ENCODE measurements at places on chromosomes 3 and 15.

DNA sequence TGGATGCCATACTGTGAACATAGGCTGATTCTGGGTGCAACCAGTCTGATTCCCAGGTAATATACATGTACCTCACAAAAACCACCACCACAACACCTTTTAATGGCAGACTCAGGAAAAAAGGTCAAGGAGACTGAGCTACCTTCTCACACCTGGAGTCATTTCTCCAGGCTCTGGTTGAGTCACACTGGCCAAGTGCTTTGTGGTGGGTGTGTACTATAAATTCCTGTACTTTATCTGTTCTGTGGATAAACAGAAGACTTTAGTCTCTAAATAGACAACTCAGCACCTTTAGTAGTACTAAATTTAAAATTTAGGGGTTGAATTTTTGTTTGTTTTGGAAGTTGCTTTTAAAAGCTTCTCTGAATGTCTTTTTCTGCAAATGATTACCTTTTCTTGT lies 46.7 kb downstream of the TOP2B start:
- DNase-seq = no peak

DNA sequence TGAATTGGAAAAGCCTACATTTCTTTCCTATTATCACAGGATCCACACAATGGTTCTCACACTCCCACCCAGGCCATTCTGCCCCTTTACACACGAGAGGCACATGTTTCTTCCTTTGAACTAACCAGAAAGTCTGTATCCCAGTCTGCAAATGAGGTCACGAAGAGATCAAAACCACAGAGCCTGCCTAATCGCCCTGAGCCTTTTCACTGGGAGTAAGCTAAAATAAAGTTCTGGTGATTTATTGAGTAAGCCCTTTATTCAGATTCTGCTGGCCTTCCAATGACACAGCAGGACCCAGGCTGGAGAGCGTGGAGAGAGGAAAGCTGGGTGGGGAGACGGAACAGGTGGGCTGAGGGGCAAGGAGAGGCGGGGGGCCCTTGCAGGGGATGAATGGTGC lies 78.7 kb downstream of the ATP1B3 start:
- DNase-seq = no peak

DNA sequence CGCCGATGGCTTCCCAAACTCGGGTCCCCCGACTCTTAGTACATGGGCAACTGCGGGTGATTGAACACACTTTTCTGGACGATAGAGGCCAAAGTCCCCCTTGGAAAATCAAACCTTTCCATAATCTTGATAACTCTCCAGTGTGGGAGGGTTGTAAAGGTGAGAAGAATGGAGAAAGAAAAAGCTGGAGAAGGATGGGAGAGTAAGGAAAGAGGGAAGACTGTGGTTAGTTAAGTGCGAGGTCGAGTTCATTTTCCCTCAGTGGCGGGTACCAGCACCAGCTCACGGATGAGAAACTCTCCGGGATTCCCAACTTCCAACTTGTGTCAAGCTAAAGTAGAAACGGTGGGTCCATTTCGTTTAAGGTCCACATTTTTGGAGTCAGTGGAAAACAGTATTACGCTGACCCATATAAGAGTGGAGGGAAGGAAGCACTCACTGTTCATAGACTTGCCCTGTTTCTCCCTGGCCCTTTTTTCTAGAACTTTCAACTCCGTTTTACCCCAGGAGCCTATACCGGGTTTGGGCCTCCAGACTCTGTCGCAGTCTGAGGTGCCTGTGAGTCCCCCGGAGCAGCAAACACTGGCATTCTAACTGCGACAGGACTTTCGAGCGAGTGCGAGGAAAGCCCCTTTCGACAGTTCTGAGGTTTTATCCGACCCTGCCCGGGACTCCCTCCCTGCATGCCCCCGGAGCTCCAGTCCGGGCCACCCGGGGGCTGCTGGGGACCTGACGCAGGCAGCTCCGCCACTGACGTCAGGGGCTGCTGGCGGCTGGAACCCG lies 14.8 kb downstream of the ZIC1 start:
- DNase-seq = no peak

GRCh38 chr3:12508291-12508700 lies 24.0 kb downstream of the TSEN2 start:
- DNase-seq = no peak

GRCh38 chr3:68919000-68919399 lies 13.3 kb downstream of the TAFA4 start:
- DNase-seq = no peak

DNA sequence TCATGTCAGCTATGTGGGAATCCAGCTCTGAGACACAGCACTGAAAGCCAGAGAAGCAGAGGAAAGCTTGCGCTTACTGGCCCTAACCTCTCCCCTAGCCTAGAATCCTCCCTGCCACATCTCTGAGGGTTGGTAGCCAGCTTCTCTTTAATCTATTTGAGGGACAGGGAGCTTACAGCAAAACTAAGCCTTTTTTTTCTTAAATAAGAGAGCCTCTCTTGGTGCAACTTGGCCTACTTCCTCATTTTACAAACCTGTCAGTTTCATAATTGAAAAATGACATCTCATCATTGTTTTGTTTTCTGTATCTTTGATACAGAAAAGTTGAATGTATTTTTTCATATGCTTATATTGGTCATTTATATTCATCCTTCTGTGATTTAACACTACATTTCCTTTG lies 193.9 kb downstream of the ZNF621 start:
- no peak for DNase-seq

- DNase-seq = no peak
Observed at GRCh38 chr3:121748680-121749275, 763 bp downstream of the GOLGB1 start.

DNA sequence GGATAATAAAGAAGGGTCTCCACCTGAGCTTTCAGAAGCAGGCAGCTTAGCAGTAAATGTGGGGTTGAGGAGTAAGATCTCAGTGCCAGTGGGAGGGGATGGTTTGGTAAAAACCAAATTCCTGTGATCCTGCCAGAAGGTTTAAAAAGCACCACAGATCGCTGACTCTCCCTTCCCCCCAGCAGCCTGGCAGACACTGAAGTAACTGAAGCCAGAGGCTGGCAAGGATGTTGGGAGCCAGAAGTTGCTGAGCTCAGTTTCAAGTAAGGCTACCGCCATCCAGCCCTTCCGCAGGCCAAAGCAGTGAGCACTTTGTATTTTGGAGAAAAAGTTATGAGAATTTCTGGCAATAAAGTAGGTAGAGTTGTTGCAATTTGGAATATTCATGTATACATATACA lies 246.4 kb downstream of the ZNF621 start:
- DNase-seq = no peak

DNA sequence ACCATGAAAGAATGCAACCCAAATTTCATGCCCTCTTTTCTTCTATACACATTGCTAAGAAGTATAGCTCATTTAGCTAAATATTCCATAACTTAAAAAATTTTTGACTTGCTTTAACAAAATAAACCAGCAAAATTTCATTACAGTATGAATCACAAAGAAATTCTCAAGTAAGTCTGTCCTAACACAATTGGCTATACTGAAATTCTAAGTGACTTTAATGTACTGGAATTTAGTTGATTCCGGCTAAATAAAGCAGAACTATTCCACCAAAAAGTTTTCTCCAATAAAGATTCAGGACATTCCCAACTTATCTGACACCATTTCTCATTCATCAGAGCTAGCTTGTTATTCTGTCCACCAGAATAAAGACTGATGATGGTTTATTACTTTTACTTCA lies 23.8 kb downstream of the LRRFIP2 start:
- DNase-seq = no peak

DNA sequence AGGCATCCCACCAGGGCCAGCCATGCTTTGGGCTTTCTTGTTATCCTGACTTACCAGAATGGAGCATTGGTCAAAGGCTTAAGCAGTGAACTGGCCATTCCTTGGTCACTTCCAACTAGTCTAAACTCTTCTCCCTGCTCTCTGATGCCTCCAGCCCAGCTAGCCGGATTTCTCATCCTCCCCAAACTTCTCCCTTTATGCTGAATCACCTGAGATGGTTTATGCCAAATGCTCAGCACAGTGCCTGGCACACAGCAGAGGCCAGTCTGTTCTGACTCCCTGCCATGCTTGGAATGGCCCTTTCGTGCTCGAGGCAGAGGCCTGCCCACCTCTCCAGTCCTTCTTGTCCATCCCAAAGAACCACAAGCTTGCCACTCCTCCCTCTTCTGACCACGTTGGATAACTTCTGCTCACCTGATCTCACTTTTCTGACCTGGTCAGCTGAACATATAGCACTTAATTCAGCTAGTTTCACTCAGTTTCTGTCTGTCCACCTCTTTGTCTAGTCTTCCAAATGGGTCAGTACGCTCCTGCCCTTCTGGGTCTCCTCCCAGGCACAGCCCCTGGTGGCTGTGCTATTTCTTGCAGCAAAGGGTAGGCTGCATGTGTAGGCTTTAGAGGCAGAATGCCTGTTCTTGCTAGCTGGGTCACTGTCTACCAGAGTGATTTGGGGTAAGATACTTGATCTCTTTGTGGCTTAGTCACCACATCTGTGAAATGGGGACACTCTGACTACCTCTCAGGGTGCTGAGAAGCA lies 2.2 kb upstream of the RBP1 start:
- DNase-seq = no peak

- no peak for DNase-seq
Observed at GRCh38 chr15:43953402-43953801, 126.6 kb downstream of the WDR76 start.

GRCh38 chr15:100332721-100333120 lies 9.1 kb downstream of the ADAMTS17 start:
- no peak for DNase-seq

DNA sequence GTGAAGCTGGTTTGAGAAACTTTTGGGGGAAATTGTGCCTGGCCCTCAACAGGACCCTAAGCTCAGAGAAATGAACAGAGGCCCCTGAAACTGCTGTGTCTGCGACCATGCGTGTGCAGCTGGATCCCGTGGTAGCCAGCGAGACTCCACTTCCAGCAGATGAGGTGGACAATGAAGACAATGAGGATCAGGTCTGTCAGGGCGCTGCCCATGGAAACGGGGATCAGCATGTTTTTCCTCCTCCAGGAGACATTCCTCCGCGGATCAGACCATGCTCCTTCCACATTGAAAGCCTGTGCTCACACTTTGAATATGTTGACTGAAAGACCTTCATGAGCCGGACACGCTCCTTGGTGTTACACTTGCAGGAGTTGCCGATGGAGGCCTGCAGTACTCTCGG lies 1439.8 kb upstream of the ALCAM start:
- DNase-seq = no peak

DNA sequence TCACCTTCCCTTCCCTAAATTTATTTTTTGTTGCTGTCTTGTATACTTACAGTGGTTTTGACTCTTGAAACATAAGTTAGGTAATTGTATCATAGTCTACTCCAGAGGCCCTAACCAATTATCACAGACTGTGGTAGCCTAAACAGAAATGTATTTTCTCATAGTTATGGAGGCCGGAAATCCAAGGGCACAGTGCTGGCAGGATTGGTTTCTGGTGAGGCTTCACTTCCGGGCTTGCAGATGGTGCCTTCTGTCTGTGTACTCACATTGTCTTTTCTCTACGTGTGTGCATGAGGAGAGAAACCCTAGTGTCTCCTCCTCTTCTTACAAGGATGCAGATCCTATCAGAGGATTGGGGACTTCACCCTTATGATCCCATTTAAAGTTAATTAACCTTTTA lies 290.2 kb upstream of the KCNMB2 start:
- no peak for DNase-seq

DNA sequence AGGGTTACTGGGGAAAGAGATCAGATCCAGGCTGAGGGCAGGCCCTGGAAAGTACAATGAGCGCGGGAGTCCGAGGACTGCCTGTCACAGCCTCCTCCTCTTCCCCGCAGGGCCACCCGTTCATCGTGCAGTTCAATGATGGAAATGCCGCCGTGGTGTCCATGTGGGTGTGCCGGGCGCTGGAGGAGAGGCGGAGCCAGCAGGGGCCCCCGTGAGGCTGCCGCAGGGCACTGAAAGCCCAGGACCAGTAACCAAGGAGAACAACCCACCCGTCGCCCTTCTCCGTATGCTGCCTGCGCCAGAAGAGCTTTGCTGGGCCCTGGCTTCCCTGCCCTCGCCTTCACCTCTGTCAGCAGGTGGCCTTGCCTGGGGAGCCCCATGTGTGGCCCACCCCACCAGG lies 18.8 kb upstream of the SKOR1 start:
- DNase-seq = no peak

DNA sequence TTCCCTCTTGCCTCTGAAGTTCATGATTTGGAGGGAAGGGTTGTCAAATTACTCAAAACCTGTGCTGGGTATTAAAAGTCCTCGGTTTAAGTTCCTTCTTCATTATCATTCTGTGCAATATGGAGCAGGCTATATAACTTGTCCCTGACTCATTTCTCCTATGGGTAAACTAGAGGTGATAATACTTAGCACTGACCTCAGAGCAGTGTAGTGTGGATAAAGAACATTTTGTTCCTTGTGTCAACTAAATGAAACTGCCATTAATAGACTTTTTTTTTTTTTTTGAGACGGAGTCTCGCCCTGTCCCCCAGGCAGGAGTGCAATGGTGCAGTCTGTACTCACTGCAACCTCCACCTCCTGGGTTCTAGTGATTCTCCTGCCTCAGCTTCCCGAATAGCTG lies 2.2 kb upstream of the BBX start:
- DNase-seq = no peak

DNA sequence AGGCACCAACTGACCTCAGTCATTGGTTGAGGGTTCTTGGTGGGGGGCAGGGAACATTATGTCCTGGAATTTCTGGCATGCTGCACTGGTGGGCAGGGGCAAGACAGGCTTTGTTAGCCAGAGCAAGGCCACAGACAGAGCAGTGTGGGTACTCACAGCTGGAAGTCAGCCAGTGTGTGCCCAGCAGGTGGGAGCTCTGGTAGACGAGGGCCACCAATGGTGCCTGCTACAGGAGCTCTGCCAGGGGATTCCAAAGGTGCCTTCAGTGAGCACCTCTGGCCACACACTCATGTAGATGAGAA lies 31.3 kb downstream of the CYP8B1 start:
- no peak for DNase-seq

GRCh38 chr3:113533534-113533892 lies 1.2 kb downstream of the SIDT1 start:
- no peak for DNase-seq

DNA sequence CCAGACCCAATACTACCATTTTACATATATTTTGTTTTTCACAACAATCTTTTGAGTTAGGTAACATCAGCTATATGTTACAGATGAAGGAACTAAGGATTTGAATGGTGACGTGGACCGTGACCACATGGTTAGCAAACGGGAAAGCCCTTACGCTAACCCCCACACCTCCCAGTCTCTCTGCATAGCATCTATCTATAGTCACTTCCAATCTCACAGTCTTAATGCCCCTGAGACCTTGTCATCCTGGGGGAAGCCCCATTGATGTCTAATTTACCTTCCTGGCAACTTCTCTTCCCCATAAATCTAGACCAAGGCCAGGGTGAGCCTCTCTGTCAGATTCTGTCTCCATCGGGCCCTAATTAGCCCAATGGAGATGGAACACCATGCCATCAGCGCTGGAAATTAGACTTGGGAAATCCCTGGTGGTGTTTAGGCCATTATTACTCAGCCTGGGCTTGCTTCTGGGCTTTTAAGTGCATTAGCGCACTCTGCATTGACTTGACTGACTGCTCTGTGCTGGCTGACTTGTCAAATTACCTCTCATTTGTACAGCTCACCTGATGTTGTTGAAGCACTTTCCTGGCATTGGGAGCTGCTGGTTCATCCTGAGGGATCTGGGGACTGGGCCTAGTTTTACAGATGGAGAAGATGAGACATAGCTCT lies 34.0 kb upstream of the SH3GL3 start:
- DNase-seq = no peak
